ENCODE measurements at places on chromosomes 7 and 10.

DNA sequence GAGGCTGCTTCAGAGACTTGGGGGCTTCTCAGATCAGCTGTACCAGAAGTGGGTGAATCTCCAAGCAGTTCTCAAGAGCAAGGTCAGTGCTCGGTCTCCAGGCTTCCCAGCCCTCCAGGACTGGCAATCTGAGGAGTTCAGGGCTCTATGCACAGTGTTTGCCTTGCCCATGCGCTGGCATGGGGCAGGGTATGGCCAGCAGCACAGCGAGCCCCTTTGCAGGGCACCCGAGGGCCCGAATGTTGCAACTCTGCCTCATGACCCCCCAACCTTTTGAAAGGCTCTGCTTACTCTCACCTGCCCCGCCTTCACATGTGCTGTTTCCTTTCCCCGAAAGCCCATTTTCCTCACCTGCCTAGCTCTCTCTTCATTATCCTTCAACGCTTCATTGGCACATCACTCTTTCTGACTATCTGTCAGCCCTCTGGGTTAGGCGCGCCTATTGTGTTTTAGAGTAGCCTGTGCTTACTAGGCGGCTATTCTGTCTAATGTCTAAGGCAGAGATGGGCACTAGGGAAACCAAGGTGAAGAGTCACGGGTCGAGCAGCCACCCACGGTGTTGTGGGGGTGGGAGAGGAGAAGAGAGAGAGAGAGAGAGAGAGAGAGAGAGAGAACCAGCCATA, 83.6 kb downstream of the WDFY4 start:
- DNase-seq, result no peak

DNA sequence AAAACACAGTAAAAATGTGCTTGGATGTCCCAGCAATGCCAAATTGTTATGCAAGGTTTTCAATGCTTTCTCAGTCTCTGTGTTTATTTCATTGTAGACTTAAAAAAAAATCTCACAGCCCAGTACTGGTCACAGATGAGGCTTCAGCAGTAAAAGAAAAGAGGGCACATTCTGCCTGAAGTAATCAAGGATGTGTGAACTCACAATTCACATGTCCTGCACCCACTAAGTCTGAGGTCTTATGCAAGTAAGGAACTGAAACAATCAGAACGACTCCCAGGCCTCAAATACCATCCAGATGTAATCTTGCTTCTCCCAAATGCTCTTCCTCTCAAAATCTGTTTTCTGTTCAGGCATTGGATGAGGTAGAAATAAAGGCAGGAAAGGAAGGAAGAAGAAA, 33.7 kb downstream of the ADRB1 start:
- DNase-seq, result no peak

- no peak for DNase-seq
Measured at GRCh38 chr7:116978006-116978405, 24.7 kb downstream of the ST7 start.

DNA sequence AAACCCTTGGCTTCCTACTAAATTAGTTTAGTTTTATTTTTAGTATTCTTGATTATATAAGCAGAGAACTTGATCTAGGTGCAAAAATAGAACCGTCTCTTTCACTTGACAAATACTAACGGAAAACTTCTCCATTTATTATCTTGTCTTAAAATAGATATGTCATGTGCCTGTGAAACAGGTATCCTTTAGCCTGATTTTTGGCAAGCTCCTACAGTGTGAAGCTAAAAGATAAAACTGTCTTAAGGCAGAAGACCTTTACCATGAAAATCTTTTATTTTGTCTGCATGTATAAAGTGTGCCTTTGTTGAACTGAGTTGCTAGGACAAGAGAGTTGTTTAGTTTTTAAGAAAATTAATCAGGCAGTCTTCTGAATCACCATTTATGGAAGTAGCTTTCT, 90.6 kb downstream of the CYP51A1 start:
- no peak for DNase-seq

- DNase-seq, result no peak
Measured at GRCh38 chr10:125538947-125539731, 143.8 kb downstream of the TEX36 start.

- DNase-seq, result no peak
Measured at GRCh38 chr7:45033931-45034290, 33.9 kb downstream of the CCM2 start.

GRCh38 chr7:98125759-98126158, 19.1 kb downstream of the LMTK2 start:
- no peak for DNase-seq

DNA sequence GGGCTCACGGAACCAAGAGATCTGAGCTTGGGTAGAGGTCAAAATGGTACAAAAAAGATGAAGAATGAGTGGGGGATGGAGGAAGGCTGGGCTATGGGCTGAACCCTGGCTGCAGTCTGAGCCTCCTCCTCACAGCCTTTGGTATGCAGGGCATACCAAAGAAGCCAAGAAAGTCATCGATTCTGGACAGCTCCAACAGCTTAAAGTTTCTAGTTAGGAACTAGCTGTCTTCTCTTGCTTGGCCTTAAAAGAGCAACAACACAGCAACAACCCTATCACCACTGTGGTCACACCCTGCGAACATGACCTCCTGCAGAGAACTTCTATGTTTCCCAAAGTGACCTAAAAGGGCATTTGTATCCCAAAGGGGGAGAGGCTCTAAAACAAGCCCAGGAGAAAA, 126.1 kb upstream of the EFCAB10 start:
- DNase-seq, result no peak

DNA sequence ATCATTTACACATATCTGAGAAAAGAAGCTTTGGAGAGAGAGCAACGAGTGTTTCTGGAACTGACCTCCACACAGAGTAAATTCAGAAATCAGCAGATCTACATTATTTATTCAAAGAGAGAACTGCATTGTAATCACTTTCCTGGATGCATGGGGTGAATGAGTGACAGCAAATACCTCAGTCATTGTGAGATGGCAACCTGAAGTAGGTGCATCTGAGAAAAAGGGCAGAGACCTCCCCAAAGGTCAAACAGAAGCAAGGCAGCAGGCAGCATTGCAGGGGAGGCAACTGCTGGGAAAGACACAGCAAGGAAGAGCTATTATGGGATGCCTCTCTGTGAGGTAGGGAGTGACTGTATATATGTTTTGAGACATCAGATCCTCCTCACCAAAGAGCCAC, 26.5 kb upstream of the SMIM30 start:
- no peak for DNase-seq

DNA sequence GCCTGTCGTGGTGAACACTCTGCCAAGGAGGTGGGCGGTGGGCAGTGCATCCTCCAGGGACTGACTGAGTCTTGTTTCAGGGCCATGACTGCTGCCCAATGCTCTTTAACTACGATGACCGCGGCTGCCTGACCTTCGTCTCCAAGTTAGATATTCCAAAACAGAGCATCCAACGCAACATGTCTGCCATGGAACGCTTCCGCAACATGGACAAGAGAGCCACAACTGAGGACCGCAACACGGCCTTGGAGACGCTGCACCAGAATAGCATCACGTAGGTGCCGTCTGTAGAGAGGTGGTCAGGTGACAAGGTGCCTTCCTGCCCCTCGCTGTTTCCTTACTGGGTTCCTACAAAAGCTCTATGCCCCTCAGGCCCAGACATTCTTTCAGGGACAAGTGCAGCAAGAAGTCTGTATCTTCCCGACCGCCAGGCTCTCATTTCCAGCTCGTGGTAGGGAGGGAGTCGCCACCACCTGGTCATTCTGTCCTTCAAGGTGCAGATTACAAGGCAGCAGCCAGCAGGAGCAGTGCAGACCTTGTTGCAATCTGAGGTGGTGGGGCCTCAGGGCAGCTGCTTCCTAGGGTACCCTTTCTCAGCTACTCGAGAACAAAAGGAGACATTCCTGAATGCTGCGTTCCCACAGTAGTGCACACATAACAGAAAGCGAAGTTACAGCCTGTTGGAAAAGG, 14.9 kb upstream of the ARPC1B start:
- no peak for DNase-seq

GRCh38 chr7:77648742-77649338, 47.4 kb upstream of the RSBN1L start:
- no peak for DNase-seq

DNA sequence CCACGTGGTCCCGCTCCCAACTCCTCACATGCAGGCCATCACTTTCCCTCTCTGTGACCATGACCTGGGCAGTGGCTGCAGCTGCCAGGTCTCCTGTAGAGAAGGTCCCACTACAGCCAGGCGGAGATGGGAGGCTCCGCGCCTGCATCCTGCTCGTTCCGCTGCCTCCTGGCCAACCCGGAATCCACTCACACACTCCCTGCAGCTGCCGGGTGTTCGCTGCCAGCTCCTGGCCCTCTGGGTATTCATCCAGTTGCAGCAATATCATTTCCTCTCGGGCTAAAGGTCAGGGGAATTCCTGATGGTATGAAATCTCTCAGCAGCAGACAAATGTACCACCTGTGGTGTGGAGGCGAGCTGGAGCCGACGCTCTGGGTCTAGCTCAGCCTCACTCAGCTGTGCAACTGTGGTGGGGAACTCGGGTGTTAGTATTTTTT, 65.7 kb downstream of the TLL2 start:
- DNase-seq, result no peak

DNA sequence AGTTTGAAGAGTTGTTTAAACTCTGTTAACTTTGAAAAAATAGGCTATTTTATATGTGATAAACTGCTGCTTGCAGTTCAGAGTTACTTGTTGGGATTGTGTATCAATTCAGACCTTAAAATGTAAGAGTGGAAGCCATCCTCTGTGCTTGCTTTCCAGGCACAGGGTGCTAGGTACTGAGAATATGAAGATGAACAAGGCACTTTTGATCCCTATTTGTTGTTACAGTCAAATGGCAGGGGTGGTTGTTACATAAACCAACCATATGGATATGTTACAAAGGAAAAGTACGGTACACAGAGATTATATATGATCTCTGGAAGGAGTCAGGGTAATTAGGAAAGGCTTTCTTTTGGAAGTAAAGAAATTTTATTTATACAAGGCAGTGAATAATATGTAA, 63.8 kb downstream of the REEP3 start:
- DNase-seq, result no peak

DNA sequence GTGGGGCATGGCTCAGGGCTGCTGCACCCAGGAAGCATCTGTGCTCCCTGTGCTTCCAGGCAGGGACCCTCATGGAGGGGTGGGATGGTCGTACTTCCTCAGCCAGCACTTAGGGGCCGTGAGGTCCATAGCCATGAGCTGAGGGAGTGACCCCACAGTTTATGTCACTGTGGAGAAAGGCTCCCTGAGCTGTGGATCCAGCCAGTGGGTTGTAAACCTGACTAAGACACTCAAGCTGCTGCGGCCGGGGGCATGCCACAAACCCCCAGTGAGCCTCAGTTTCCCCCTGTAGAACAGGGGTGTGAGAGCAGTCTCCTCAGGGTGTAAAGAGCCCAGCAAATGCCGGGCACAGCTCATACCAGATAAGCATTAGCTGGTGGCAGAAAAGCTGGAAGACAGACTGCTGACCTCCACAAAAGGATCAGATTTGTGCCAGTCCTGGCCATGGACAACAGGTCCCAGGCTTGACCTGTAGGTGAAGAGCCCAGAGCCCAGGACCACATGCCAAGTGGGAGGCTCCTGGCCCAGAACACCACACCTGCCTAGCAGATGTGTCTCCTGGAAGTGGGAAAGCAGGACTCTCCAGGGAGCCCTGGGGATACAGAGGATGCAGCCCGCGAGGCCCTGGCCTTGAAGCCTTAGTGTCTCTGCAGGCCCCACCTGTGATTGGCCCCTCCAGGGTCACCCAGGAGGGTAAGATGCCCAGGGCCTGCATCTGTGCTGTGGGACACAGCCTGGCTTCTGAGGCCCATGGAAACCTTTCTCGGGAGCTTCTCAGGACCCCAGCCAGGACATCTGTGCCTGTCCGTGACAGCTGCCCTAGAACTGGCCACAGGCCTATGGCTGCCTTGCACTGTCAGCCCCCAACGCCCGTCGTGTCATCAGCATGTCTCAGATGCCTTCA, 78.1 kb upstream of the RET start:
- no peak for DNase-seq

GRCh38 chr10:95331596-95332130, 40.9 kb upstream of the PDLIM1 start:
- no peak for DNase-seq

GRCh38 chr10:99993701-99994689, 15.8 kb downstream of the DNMBP start:
- DNase-seq, result peak; percentile 19

- DNase-seq, result no peak
Measured at GRCh38 chr10:50625649-50626132, 1.9 kb upstream of the SGMS1 start.

DNA sequence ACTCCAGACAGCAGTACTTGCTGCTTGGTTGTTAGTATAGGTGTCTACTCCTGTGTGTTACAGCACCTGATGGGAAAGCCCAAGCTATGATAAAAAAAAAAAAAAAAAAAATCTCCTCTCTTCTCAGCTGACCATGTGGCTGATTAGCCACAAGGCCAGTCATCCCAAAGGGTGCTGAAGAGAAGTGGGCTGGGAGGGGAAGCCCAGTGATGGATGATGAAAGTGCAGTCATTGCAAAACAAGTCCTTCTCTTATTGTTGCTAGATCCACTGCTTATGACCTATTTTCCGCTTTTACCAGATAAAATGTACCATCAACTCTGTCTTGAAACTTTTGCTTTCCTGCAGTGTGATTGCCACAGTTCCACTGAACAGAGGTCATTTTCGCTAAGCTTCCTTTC, 1092.5 kb upstream of the C7orf33 start:
- no peak for DNase-seq

DNA sequence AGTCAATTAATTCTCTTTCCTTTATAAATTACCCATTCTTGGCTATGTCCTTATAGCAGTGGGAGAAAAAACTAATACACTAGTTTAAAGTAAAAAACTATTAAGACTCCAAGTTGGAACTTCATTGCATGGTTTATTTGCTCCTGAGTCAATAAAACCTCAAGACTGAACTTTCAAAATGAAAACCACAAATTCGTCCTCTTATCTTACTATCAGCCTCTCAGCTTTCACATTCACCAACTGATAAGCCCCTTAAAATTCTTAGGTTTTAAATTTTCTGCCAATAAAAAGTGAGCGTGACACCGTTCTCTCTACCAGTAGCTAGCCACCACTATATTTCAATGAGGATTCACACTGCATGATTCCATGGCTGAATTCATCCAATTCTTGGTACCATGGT, 346.4 kb upstream of the NPSR1 start:
- no peak for DNase-seq

DNA sequence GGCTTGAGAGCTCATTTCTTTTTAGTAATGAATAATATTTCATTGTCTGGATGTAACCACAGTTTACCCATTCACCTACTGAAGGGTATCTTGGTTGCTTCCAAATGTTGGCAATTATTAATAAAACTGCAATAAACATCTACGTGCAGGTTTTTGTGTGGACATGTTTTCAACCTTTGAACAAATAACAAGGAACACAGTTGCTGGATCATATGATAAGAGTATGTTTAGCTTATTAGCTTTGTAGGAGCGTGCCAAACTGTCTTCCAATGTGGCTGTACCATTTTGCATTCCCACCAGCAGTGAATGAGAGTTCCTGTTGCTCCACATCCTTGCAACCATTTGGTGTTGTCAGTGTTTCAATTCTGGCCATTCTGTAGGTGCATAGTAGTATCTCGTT, 49.0 kb downstream of the CSGALNACT2 start:
- no peak for DNase-seq

- DNase-seq, result no peak
Measured at GRCh38 chr10:117449636-117450035, 74.4 kb upstream of the PDZD8 start.
